ENCODE measurements at places on chromosomes 11 and 22.

DNA sequence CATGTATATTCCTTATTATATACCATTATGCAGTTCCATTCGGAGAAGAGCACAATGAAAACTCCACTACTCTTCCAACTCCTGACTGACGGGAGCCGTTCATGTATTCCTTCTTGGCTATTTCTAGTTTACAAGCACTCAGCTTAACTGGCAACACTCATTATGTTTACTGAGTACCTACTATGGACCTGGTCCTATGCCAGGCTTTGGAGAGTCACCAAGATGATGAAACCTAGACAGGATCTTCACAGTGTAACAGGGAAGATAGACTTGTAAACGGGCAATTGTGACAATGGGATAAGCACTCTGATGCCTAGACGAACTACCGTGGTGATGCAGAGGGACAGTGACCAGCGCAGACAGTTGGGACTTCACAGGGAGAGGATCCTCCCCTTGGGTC is 22.3 kb upstream of the ST3GAL4 start:
- DNase-seq, result no peak

DNA sequence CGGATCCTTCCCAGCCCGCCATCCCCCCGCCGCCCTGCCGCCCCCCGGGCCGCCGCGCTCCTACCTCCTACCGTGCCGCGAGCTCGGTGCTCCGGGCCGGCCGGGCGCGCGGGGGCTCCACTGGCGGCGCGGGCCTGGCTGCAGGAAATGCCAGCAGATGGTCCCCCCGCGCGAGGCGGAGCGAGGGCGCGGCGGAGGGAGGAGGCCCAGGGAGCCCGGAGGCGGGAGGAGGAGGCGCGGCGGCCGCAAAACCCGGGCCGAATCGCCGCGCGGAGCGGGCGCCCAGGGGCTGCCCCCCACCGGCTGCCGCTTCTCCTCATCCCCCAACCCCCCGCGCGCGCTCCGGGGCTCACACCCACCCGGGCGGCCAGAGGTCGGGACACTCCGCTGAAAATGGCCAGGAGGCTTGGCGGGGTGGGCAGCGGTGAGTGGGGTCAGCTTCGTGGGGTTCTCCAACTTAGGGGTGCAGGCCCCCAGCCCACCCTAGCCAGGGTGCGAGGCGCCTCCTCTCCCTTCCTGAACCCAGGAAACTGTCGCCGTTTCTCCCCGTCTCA is at the start of gene OSBPL5:
Gene OSBPL5, minus strand, starts transcription at position 159 of the 554 bp plus-strand sequence. CDS start 36,162 bp downstream, outside the sequence.
- DNase-seq, result peak; percentile 22

DNA sequence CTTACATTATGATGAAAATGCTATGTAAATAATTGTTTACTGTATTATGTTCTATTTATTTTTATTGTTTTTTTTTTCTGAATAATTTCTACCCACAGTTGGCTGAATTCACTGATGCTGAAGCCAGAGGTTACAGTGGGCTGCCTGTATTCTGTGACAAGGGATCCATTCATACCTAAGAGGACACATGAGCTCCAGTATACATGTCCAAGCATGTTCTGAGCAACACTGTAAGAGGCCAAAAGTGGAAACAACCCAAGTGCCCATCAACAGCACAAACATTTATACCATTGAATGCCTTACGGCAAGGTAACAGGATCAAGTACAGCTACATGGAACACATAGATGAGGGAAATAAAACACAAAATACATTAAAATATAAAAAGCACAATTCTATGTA is 1.4 kb upstream of the SRSF8 start:
- DNase-seq, result no peak

DNA sequence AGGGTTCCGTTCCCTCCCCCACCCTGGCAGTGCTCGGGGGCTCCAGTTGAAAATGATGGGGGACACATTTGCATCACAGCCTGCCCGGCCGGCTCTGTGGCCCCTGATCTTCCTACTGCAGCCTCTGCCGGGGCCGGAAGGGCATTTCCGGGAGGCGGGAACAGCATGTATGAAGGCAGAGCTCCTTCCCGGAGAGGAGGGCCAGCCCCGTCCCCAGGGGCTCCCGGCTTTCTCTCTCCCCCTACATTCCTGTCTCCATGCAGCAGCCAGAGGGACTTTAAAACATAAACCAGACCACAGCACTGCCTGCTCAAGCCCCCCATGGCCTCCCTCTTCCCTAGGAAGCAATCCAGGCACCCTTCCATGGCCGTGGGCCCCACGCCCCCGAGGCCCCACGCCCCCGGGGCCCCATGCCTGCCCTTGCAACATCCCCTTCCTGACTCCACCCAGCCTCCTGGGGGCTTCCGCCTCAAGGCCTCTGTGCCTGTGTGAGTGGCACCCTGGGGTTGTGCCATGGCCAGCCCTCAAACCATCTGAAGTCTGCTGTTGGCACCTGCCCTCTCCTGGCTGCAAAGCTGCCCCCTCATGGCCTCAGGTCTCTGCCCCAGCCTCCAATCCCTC is 73.1 kb downstream of the CDKN1C start:
- DNase-seq, result no peak

- no peak for DNase-seq
Observed at GRCh38 chr11:78298291-78298771, 109.6 kb downstream of the USP35 start.

DNA sequence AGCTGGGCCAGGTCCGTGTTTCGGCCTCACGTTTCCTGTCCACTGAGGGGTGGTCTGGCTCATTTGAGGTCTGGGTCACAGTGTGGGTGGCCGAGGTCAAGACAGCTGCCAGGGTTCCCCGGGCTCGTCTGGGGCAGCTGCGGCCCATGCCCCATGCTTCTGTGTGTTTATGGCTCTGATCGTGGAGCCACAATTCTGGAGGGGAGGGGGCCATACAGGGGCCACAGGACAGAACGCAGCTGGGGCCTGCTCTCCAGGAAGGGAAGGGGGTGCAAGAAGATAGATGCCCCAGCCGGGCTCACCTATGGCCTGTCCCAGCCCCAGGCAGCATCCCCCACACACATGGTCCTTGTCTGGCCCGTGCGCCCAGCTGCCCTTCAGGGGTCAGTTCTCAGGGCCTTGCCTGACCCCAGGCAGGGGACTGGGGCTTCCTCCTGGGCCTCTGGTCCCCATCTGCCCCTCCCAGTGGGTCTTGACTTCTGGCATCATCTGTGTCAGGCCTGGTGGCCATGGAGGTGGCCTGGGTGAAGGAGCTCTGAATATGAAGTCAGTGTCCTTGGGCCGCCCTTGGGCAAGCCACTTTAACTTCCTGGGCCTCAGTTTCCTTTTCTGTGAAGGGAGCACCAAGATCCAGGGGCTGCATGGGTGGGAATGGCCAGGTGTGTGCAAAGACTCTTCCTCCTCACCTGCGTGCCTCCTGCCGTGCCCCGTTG is 8.4 kb downstream of the TSPAN32 start:
- no peak for DNase-seq

GRCh38 chr11:32172848-32173834 is 82.3 kb downstream of the RCN1 start:
- no peak for DNase-seq

DNA sequence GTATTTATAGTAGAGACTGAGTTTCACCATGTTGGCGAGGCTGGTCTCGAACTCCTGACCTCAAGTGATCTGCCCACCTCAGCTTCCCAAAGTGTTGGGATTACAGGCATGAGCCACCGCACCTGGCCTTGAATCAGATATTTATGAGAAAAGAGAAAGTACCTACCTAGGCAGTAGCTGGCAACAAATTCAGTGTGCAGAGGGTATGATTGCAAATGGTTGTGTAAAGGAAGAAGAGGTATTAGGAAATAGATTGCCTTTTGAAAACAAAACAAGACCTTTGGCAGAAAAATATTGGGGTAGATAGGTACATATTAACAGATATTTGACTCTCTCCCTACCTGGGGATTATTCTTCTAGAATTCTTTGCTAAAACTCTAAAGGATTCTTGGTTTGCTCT is 38.5 kb upstream of the LIN7C start:
- DNase-seq, result no peak

- no peak for DNase-seq
Observed at GRCh38 chr11:57979532-57980079, 44.1 kb upstream of the OR9Q1 start.

GRCh38 chr11:130710497-130711012 is 205.7 kb downstream of the SNX19 start:
- no peak for DNase-seq

DNA sequence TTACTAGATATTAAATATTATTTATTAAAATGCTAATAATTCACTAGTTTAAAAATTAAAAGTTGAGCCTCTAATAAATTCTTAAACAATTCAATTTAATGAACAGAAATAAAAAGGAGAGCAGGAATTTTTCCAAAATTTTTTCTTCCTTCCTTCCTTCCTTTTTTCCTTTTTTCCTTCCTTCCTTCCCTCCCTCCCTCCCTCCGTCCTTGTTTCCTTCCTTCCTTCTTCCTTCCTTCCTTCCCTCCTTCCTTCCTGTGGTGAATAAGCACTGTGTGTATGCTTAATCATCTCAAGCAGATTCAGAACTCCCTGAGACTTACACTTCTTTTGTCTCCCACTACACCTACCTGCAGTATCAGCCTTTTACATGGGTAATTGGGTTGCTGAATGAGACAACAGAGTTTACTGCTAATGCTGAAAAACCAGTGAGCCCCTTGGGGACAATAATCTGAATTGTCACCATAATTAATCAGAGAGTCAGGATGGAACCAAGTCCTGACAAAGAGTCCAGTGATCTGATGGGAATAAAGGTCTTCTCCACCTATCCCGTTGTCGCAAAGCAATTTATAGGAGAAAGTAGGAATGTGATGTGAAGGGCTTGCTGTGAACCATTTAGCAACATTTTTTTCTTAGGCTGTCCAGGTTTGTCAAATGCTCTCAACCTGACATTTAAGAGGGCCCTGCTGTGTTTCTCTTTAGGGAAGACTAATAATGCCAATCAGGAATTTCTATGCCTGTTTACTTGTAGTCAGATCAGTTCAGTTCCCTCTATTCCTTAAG is 58.1 kb upstream of the CEP295 start:
- DNase-seq, result no peak

DNA sequence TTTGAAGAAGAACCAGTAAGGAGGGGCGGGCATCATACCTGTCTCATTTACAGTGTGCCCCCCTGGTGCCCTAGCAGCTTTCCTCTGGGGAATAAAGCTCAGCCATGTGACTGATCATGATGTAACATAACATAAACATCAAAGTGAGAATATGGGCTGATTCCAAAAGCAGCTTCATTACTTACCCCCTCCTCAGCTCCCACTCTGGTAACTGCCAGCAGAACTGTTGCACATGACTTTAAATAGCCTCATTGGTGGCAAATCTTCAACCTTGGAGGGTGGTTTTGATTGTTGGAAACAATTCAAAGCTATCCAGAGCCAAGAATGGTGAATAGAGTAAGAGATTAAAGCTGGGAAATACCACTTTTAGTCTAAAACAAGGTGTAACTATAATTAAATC is 384.6 kb downstream of the BUD13 start:
- DNase-seq, result no peak

GRCh38 chr11:3049430-3050243 is 7.6 kb downstream of the CARS1 start:
- DNase-seq, result peak; percentile 48

DNA sequence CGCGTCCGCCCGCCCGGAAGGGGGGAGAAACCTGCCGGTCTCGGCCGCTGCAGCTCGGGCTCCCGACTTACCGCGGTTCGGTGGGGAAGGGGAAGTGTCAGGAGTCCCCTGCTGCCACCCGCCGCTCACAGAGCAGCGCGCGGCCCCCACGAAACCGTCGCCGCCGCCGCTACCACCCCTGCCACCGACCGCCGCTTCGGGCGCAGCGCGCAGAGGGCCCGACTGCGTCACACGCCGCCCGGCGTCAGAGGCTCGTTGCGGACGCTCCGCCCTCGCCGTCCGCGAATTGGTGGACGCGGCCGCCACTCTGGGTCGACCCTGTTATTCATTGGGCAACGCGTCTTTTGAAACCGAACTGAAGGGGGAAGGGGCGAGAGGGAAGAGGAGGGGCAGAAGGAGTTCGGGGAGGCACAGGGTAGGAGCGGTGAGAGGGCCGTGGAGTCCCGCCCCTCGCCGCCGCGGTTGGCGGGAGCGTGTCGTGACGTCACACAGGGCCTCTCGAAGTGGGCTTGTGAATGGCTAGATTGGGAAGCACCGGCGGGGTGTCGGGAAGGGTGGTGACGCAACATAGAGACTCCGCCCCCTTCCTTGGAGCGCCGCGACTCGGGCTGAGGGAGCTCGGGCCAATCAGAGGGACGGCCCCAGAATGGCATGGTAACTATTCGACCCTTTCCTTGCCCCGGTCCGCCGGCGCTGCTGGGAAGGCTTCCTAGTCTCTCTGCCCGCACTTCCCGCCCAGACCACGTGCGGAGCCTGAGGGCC is at the start of gene NUP98:
Gene NUP98, minus strand, starts transcription at position 226 of the 762 bp plus-strand sequence. CDS start 15,437 bp downstream, outside the sequence.
- DNase-seq, result peak; percentile 100

DNA sequence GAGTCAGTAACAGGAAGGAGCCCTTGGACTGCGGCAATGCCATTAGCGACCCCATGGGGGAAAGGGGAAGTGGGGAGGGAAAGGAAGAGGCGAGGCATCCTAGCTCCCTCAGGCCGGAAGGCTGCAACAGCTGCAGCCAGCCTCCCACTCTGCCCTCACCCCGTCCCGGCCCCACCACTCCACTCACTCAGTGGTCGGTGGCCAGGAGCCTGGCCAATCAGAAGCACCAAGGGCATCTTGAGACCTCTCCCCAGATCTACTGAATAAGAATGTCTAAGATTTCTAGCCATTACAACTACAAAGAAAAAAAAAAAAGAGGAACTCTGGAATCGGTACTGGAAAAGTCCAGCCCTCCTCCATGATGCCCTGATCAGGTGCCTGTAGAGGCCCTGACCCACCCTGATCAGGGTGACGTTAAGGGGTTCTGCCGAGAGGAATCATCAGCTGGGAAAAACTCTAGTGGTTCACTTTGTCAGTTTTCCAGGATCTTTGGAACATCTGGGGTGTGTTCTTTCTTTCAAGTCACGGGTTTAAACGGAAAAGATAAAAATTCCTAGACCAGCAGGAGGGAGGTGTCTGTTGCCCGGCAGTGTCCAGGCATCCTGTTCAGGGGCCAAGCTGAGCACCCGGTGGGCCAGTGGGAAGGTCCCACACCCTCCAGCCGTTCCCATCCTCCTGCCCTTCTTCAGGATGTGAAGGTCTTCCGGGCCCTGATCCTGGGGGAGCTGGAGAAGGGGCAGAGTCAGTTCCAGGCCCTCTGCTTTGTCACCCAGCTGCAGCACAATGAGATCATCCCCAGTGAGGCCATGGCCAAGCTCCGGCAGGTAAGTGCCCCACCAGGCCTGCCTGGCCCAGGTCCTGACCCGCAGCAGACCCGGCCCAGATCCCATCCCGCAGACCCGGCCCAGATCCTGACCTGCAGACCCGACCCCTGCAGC is 14.4 kb downstream of the OAF start:
- no peak for DNase-seq
